Hematopoietic multipotent progenitor cell treated with erythropoietin and hydrocortisone succinate and interleukin-3 and kit ligand, for 8 days (in vitro differentiated cells): ENCODE measurements at places on chromosomes 7 and 10.

DNA sequence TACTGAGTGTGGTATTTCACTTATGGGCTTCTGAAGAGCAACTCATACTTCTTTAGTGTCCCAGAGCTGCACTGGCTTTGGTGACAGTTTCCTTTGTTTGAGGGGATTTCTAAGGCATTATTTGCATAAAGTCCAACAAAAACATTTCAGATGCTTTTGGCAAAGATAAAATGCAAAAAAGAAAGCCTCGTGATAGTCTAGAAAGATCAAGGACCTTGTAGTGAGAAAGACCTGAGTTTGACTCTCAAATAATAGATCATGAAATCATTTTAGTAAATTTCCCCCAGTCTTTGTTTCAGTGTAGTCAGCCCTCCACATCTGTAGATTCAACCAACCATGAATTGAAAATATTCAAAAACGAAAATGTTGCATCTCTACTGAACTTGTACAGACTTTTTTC, 107.4 kb downstream of the EEPD1 start:
- DNase-seq = no peak

DNA sequence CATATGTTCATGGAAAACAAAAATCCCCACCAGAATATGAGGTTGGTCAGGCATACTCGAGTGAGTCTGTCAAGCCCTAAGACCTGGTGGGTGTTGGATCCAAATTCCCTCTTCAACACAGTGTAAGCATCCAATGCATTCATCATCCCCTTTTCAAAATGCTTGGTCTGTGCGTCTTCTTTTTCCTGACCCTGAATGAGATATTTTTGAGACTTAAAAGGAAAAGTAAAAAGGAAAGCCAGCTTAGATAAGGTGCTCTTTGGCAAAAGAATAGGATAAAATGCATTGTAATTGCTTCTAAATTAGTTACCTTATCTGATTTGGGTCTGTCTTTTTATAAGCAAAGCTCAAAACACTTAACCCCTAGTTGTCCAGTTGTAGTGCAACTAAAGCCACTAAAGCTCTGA, 331.5 kb downstream of the PTEN start:
- peak; percentile 2 for DNase-seq

DNA sequence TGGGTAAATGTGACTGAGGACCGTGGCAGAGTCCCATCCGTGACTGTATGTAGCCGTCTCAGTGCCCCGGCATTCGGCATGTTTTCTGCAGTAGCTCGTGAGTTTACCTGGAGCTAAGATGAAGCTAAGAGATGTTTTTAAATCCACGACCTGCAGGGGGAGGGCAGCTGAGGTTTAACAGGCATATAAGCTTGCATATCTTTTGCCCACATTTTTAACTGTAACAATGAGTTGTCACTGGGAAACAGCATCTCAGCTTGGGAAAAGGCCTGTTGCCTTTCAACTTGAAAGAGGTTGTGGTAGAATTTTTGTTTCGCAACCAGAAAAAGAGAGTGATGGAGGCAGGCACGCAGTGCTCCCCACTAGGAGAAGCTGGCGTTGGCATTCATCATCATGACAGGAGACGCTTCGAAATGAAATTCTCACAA, 77.7 kb downstream of the CELF2 start:
- no peak for DNase-seq

GRCh38 chr7:139566075-139566474, 42.6 kb downstream of the CLEC2L start:
- no peak for DNase-seq

DNA sequence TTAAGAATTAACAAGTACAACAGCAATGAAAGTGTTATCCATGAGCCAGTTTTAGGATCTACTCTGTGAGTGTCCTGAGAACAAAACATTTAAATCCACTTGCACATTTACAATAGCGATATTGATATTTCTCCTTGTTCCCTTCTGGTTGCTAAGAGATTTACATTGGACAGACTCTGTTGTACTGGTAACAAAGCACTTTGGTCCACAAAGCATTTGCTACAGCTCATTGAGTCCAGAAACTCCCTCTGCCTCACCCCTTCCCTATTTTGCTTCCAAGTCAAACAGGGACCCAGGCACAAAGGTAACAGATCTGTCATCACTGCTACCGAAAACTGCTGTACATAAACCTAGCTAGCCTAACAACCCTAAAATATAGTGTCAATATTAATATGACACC, 2.1 kb downstream of the ANK3 start:
- DNase-seq = no peak

DNA sequence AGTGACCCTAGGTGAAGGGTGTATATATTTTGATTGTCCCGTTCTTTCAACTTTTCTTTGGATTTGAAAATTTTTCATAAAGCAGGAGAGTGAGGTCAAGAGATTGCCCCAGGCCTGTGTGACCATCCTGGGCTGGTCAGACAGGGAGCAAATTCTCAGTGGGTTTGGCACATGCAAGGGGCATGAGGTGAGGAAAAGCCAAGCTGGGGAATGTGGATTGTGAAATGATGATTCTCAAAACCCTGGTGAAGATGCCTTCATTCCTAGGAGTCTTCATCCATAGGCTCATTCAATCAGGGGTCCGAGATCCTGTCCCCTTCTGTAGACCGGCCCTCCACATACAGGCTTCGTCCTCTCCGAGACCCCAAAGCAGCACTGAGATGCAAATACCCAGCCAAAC, 27.0 kb upstream of the FAM170B start:
- no peak for DNase-seq

GRCh38 chr10:20847512-20847911, 49.6 kb downstream of the NEBL start:
- no peak for DNase-seq

DNA sequence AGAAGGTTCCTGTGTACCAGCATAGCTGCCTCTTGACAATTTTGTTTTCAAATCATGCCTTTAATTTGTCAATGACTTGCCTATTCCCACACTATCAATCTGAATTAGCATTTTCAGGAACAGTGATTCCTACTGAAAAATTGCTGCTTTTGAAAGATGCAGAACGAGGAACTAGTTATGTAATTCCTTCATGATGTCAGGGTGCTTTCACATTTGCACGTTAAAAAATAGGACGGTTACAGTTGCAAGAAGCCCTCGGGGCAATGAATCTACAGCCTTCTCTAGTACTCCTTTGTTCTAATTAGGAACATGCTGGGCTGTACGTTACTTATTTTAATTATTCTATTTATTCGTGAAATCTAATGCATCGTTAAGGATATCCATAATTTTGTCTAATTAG, 253.9 kb downstream of the OTUD1 start:
- no peak for DNase-seq

DNA sequence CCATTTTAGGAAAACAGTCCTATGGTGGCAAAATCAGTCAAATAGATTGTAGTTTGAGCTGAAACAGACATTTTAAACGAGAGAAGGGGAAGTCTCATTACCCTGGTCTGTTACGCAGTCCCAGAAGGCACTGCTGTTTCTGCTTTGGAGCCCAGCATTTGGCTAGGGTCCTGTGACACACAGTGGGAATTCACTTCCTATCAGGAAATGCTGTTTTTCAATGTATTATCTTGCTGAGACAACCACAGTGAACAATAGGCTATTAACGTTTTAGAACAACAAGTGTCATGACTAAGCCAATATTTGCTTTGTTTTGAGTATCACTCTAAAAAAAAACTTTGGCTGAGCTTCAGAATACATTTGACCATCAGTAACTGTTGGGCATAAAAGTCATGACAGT, 74.1 kb downstream of the ADD3 start:
- DNase-seq = peak; percentile 72

GRCh38 chr10:105956550-105956949, 1208.0 kb downstream of the SORCS1 start:
- no peak for DNase-seq

- DNase-seq = no peak
Measured at GRCh38 chr10:104077247-104077646, 8.4 kb downstream of the COL17A1 start.

- DNase-seq = peak; percentile 14
Measured at GRCh38 chr10:23525406-23525805, 86.5 kb downstream of the OTUD1 start.

DNA sequence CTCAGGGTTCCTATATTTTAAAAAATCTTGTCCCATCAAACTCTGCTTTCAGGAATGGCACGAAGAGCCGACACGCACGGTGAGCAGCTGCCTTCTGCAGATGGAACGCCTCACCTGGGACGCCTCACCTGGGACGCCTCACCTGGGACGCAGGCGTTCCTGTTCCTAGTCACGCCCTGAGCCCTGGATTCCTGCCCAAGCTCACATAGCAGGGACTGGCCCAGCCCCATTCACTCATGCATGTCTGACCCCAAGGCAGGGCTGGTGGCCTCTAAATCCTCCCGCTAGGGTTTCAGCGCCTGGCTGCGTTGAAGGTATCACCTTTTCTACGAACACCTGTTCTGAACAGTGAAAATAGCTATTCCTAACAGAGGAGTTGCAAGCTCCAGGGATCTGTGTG, 49.8 kb downstream of the CARD11 start:
- no peak for DNase-seq

DNA sequence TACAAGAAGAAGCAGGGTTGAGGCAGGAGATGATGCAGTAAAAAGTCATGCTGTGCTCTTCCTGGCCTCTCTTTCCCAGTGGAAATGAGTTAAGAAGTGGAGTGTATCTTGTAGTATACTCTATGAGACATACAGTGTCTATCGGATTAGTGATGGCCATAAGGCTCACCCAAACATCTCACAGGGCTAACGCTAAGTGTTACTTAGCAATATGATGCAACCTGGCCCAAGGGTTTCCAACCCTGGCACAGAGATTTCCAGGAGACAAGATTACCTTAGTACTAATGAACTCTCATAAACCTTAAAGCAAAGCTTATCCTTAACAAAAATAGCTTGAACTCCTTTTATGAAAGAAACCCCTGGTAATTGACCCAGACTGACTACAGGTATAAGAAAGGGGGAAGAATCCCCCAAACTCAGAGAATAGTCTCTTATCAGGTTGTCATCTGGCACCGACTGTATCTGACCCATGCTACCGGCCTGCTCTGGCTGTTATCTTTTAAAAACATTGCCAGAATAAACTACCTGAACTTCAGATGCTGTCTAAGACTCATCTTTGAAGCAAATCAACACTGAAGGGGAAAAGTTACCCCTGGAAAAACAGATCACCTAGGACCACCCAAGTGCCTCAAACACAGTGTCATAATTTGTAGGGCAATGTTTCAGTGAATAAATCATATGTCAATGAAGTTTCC, 1002.0 kb downstream of the REEP3 start:
- no peak for DNase-seq

DNA sequence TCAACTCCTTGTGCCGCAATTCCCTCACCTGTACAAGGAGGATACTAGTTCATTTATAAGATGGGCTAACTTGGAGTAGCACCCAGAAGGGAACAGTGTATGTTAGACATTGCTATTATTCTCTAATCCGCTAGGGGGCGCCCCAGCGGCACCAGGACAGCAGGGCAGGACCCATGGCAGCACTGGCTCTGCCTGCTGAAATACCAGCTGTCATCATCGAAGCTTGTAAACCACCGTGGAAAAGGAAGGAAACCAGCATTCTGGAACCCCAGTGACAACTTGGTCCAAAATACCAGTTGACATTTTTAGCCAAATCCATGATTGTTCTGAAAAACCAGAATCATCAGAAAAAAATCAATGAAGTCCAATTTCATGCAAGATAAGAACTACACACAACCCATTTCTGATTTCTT, 134.4 kb downstream of the ITGA8 start:
- peak; percentile 75 for DNase-seq
